ENCODE measurements at places on chromosomes 4 and X.

- DNase-seq: no peak
These were observed 28.3 kb downstream of the AGTR2 start for GRCh38 chrX:116198810-116199209.

DNA sequence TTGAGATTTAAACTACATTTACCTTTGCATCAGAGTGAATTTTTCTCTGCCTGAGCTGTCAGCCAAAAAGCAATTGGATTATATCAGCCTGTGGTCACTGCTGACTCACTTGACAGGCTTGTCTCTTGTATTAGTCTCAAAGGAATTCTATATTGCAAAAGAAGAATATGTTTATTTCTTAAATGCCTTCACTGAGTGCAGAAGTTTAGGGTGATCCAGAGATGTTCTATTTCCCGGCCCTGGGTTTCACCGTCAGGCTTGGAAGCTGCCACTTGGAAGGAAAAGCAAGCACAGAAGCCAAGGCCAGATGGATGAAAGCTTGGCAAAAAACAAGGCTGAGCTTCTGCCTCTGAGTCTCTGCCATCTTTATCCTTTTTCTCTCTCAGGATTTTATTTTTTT lies 80.9 kb downstream of the FAM114A1 start:
- no peak for DNase-seq

- no peak for DNase-seq
These were observed 15.3 kb downstream of the PARM1 start for GRCh38 chr4:74948236-74948635.

DNA sequence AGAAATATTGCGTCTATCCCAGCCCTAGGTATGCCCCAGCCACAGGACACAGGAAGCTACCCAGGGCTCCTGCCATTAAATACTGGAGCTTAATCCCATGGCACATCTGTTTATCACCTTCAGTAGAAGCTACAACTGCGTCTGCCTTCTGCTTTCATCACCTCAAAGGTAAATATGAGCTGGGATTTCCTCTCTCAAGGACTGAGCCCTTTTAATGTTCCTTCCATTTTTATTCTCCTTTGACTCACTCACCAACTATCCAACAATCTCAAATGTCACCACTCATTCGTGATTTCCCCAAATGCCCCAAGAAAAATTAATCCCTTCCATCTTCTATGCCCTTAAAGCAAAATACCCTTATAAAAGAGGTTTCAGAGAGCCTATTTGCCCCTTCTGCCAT lies 1.8 kb upstream of the MID1 start:
- no peak for DNase-seq
